Stimulated activated CD4-positive, alpha-beta T cell treated with anti-CD3 and anti-CD28 coated beads, Interleukin-15, amount 100 ng/mL, for 1 hour (primary cell): ENCODE measurements at places on chromosomes 12 and 14.

GRCh38 chr12:57215668-57216013 is 953 bp upstream of the NXPH4 start:
- no peak for DNase-seq

DNA sequence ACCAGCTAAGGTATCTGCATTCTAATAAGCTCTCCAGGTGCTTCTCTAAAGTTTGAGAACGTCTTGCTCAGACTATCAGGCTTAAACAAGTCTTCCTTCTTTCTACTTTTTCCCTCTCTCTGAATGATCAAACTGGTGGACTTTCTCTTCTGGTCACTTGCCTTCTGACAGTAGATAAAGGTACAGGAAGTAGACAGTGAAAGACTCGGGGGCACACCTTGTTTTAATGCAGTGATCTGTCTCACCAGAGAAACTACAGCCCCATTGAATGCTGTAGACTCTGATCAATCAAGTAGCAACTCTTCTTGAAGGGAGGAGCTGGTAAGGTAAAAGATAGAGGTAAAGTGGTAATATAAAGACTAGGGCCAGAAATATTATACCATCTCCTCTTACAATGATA is 48.1 kb upstream of the ATXN7L3B start:
- no peak for DNase-seq

GRCh38 chr12:65845751-65846537 is 21.7 kb downstream of the HMGA2 start:
- no peak for DNase-seq

GRCh38 chr12:132160601-132161035 is 16.4 kb downstream of the NOC4L start:
- DNase-seq = no peak

- no peak for DNase-seq
Measured at GRCh38 chr12:65930114-65930828, 106.0 kb downstream of the HMGA2 start.

GRCh38 chr12:53480491-53481442 is 18.5 kb downstream of the MAP3K12 start:
- DNase-seq = no peak

DNA sequence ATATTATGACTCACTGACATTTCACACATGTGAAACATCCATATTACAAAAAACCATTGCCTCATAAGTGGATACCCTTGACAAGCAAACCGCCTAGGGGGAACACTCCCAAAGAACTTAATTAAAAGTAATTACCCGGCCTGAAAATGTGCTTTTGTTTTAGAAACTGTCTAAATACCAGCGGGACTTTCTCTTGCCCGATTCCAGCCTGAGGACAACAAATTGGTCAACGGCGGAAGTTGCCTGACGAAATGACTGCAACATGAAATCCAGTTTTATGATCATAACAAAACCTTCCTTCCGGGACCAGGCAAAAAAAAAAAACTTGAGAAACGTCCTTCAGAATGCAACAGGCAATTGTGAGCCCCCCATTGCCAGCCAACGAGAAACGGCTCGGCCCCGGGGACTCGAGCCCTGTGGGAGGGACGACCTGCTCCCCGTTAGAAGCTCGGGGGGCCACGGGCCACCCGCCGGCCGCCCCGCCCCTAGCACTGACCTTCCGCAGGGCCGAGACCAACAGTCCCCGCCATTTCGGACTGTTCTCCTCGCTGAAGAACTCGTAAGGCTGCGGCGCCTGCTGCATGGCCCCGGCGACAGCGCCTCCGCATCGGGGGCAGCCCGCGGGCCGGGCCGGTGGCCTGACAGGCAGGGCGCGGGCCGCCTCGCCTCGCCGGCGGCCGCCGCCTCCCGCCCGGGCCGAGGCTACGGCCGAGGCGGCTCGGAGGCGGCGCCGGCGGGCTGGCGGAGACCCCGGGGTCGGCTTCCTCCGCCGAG is 490 bp downstream of the SOS2 start:
- no peak for DNase-seq

GRCh38 chr14:71001742-71002141 is 94.5 kb downstream of the PCNX1 start:
- DNase-seq = no peak

GRCh38 chr14:59844186-59844812 is 26.3 kb downstream of the RTN1 start:
- no peak for DNase-seq

DNA sequence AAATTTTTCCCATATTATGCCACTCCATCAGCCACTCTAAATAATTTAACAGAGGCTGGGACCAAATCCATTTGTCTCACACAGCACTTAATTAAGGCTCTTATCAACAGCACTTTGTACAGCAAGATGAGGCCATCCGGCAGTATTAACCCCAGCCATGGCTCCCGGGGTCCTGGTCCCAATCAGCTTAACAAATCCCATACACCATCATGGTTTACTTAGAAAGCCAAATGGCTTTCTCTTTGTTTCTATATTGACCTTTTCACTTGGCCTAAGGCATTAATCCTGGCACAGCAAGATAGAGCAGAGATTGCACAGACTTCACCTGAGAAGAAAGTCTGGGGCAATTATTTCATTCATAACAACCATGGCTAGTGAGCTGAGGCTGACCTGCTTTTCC is 38.6 kb downstream of the SPTSSA start:
- DNase-seq = no peak

DNA sequence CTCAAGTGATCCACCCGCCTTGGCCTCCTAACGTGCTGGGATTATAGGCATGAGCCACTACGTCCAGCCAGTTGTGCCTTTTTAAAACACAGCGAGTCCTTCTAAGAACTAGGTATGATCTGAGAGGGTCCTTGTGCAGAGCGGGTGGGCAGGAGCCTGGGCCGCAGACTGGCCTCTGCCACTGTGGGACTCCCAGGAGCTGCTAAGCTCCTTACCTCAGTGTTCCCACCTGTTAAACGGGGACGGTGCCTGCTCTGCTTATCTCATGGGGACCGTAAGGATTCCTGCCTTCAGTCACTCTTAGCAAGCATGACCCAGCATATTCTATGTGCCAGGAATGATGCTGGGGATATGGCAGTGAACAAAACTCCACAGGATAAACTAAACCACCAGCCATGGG is 136.9 kb downstream of the RBM19 start:
- no peak for DNase-seq

DNA sequence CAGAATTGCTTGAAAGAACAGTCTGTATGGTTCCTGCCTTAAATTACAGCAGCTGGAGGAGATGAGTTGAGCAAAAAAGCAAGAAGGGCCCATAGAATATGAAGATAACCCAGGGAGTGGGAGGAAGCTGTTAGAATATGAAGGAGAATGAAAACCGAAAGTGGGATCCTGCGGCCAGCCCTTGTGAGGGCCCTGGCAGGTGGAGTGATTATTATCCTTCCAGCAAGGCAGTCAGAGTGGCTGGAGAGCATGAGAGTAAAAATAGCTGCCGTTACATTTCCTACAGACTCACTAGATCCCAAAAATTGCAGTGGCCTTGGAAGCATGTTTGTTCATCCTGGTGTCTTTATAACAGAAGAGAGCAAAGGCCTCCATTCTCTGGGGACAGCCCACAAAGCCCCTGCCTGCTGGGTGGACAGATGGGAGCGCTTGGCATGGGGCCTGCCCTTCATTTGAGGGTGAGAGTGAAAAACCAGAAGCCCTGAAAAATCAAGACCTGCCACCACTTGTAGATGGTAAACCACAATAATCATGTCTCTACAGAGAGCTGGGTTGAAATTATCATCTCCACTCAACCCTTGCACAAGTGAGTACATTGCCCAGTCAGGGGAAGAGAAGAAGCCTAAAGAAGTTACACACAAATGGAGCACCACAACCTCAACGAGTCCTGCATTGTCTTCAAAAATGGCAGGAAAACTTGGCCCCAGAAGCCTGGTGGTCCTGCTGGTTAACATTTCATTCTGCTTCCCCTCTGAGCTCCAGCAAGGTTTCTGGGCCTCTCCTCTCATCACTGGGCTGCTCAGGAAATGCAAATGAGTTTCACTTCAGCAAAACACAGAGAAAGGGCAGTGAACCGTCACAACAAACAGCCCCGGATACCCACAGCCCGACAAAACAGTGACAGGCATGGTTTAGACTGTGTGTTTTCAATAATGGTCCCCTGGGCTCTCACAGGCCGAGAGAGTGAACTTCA is 20.5 kb downstream of the ZDHHC22 start:
- DNase-seq = no peak

- no peak for DNase-seq
Measured at GRCh38 chr12:82099216-82099615, 259.0 kb downstream of the CCDC59 start.

DNA sequence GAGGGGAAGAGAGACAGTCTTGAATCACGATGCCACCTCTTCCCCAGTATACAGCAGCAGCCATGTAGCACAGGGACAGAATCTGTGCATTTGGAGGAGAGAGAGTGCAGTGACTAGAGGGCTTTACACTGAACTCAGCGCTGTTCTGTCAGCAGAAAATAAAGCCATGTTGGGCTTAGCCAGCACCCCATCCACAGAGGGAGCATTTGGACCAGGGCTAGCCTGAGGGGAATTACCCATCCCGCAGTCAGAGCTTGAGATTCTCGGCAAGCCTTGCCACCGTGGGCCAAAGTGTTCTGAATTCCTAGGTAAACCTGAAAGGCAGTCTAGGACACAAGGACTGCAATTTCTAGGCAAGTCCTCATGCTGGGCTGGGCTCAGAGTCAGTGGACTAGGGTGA is 120.4 kb upstream of the CNOT2 start:
- DNase-seq = no peak

DNA sequence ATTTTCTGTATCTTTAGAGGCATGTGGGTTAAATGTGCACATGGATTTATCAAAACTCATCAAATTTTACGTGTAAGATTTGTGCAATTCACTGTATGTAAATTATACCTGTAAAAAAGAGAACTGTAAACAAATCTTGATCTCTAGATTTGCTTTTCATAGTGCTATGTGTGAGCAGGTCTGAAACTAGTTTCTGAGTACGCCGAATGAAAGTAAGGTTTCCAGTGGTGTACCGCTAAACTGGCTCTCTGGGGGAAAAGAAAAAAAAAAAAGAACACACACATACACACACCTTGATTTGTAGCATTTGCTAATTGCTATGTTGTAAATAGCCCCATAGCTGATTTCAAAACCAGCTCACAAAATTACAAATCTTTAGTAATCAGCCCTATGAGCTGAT is 8.6 kb upstream of the SLC41A2 start:
- no peak for DNase-seq

DNA sequence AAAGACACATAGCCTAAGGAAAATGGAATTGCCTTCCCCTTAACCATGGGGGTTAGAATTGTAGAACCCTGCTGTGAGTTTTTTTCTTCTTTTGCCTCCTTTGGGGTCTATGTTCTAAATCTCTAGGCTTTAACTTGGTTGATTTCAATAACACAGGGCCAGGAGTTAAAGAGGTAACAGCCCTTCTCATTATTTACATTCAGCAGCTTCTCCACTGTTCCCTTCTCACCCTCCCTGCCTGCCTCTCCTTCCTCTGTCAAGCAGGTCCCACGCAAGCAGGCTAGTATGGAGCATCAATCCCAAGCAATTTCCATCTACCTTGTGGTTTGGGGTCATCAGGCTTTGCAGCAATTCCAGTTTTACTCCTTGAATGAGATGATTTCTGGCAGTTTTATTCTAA is 236.1 kb upstream of the G2E3 start:
- DNase-seq = no peak

GRCh38 chr14:72476657-72477499 is 417.0 kb downstream of the DPF3 start:
- DNase-seq = peak; percentile 12

DNA sequence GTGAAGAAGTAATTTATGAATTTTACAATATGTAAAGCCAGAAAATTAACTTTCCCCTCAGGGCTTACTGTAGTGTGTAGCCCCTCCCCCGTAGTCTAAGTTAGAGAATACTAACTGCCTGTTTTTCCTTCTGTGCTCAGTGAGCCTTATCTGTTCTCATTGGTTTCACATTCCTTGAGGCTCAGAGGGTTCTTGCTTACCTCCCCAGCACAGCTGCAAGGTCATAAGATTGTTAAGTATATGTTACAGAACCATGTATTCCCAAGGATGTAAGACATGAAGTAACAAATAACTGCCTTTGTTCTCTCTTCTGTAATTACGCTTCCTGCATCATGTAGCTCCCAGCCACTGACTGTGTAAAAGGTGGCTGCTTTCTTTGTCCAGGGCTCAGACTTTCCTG is 1351.1 kb downstream of the TMEM121 start:
- no peak for DNase-seq

- no peak for DNase-seq
Measured at GRCh38 chr12:54935235-54935951, 49.2 kb downstream of the TESPA1 start.

DNA sequence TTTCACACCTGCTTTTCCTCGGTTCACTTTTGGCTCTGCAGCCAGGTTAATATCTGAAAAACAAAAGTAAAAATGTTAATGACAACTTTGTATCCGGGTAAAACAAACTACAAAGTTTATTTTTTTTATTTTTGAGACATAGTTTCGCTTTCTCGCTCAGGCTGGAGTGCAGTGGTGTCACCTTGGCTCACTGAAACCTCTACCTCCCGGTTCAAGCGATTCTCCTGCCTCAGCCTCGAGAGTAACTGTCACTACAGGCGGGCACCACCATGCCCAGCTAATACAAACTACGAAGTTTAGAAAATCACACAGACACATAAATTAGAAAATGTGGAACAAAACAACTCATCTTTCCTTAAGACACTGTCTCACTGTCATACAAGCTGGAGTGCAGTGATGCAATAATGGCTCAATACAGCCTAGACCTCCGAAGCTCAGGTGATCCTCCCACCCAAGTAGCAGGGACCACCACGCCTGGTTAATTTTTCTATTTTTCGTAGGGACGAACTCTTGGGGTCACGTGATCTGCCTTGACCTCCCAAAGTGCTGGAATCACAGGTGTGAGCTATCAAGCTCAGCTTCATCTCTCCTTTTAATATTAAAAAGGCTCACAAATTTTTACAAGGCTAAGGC is 38.1 kb downstream of the HNRNPC start:
- DNase-seq = no peak

DNA sequence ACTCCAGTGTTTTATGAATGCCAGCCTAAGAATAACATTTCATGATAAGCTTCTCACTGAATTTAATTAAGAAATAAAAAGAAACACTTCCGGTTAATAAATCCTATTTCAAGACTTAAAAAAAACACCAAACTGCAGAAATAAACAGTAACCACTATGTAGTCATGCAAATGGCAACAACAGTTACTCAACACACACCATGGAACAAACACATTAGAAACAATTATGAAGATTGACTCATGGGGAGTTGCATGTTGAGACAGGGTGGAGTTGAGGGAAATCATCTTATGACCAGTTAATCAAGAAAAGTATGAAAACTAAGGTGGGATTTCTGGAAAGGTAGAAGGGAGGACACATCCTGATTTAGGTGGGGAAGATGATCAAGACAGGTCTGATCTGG is 52.7 kb downstream of the PLBD1 start:
- no peak for DNase-seq

GRCh38 chr12:203462-204260 is 10.3 kb downstream of the SLC6A12 start:
- DNase-seq = no peak

GRCh38 chr12:111791507-111791906 is 24.8 kb downstream of the ALDH2 start:
- no peak for DNase-seq
